CD4-positive, CD25-positive, alpha-beta regulatory T cell (primary cell): ENCODE measurements at places on chromosomes 7 and 10.

- no peak for DNase-seq
Measured at GRCh38 chr7:2471022-2471329, 5.2 kb downstream of the GRIFIN start.

GRCh38 chr7:115260381-115260780, 338.5 kb downstream of the MDFIC start:
- no peak for DNase-seq

- DNase-seq, result no peak
Measured at GRCh38 chr10:70328967-70329366, 45.2 kb upstream of the NPFFR1 start.

DNA sequence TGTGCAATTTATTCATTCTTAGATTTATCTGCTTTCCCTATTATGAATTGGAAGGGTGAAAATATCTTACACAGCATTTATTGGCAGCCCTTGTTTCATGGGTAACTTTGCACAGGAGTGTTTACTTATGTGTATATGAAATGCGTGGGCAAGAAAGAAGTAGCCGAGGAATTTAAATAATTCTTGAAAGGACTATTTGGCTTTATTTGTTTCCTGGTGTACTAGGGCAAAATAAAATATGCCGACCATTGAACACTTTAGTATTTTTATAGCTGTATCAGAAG, 93.7 kb downstream of the ARID5B start:
- no peak for DNase-seq

DNA sequence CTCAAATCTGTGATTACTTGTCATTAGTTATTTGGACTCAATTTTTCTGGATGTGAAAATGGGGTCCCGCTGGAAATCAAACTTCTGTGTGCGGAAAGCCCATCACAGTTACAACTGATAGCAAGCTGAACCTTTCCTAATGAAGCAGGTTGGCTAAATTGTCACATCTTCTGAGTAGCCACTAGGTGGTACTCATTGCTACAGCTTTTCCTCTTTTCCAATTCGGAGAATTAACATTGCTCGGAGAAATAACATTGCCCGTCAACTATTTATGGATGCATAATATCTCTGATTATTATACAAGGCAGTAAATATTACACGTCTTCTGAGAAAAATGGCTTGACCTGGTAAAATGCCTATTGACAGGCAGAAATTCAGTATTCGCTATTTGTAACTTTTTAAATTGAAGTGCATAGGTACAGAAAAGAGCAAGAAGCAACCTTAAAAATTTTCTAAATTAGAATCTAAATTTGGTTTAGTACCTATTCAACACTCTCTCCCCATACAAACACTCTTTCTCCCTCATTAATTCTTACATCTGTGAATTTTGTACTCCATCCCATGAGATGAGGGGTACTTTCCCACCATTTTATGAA, 17.3 kb upstream of the BLOC1S2 start:
- DNase-seq, result no peak

GRCh38 chr10:69466158-69466490, 14.9 kb downstream of the TSPAN15 start:
- no peak for DNase-seq

GRCh38 chr10:113767222-113767621, 15.7 kb downstream of the PLEKHS1 start:
- DNase-seq, result no peak

GRCh38 chr10:86547296-86547695, 25.7 kb upstream of the WAPL start:
- no peak for DNase-seq

GRCh38 chr10:16769331-16769730, 47.9 kb downstream of the RSU1 start:
- no peak for DNase-seq

GRCh38 chr7:39950473-39951225, 593 bp downstream of the CDK13 start:
- peak; percentile 52 for DNase-seq

DNA sequence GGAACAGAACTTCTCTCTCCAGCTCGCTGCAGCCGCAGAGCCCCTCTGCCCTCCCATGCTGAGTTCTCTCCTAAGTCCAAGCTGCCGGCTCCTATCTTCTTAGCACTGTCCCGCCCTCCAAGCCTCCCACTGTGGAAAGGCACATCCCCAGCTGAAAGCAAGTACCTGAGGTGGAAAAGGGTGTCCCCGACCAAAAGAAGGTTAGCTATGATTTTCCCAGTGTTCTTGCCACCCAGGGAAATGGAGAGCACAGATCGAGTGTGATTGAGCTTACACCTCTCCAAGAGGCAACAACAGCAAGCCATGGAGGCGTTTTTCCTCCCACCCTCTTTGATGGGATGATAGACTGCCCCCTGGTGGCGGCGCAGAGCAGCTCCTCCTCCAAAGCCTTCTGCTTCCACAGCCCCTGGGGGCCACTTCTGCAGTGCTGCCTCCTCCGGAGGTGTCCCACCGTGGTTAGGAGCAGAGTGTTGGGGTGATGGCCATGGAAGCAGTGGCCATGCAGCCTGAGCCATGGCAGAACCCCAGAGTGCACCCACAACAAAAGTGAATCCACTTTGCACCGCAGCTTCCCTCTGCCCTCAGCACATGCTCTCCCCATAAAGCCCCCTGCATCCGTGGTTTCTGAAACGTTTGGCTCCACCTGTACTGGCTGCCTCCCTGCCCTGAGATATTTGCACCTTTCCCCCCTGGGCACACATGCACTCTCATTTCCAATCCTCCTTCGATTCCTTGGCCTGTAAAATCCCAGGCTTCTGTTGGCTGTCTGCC, 143.1 kb upstream of the STK17A start:
- DNase-seq, result peak; percentile 12

GRCh38 chr7:143408686-143409561, at the start of gene EPHA1:
Gene EPHA1, minus strand, starts transcription at chr7:143408856. Its CDS starts 51 bp downstream, at chr7:143408805.
- peak; percentile 52 for DNase-seq

DNA sequence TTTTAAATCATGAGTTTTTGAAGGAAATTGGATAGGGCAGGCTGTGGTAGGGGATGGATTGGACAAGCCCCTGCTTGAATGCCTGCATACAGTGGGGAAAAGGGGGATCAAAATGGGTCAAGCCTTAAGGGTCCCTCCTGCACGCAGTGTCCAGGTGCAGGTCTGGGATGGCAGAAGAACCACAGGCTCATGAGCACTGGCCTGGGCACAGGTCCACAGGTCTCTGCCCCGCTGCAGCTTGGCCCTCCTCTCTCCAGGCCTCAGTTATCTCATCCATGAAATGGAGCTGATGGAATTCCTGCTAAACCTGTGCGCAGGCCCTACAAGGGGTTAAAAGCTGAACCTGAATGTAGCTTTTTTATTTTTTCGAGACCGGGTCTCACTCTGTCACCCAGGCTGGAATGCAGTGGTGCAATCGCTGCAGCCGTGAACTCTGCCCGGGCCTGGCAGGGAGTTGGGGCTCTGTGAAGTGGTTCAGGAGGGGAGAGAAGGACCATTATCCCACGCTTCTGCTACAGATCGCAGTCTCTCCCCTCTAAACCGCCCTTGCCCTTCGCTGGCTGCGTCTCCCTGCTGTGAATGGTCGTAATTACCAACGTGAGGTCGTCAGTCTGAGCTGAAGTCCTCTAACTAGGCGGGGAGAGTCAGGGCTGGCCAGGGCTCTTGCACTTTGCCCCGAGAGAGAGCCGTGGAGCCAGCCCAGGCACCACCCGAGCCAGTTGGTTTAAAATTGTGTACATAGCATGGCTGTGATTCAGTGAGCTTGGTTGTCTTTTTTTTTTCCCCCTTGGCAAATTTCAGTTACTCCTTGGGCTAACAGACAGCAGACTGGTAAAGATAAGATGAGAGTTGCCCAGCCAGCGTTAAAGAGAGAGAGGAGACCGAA, 77.5 kb upstream of the GTF2I start:
- no peak for DNase-seq

DNA sequence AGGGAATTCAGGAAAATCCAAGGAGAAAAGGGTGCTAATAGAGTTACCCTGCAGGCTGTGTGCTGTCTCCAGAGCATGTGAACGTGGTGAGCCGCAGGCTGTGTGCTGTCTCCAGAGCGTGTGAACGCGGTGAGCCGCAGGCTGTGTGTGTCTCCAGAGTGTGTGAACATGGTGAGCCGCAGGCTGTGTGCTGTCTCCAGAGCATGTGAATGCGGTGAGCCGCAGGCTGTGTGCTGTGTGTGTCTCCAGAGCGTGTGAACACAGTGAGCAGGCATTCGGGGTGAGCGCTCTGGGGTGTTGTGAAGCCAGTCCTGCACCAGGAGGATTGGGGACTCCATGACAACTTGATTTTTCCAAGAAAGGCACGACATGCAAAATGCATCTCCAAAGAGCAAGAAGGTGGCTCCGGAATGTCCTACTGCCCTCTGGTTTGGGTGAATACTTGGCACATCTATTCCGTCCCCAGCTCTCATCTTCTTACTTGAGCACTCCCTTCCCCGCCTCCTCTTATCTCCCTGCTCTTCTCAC, 407.9 kb upstream of the SHH start:
- no peak for DNase-seq

DNA sequence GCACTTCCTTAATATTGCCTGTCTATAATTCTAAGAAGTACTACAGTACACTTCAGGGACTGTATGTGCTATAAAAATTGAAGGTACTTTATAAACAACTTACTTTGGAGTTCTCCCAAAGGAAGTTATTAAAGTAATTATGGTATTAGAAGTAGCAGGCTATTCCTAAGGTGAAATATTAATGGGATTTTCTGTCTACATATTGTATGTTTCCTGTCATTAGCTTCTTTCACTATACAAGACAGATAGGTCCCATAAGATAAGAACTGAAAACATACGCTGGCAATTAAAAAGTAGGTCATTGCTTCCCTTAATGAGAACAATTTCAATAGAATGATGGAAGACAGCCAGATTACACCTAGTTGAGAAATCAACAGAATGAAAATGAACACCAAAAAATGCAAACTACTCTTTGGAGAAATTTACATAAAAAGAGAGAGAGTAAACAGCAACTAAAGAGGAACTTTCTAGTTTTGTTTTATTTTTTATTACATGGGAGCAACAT, 147.0 kb downstream of the HBP1 start:
- DNase-seq, result no peak
